ENCODE measurements at places on chromosomes 6 and 20.

- DNase-seq: no peak
Measured at GRCh38 chr6:42158631-42159030, 14.5 kb upstream of the GUCA1A start.

- no peak for DNase-seq
Measured at GRCh38 chr6:170193326-170193821, 97.5 kb downstream of the DLL1 start.

DNA sequence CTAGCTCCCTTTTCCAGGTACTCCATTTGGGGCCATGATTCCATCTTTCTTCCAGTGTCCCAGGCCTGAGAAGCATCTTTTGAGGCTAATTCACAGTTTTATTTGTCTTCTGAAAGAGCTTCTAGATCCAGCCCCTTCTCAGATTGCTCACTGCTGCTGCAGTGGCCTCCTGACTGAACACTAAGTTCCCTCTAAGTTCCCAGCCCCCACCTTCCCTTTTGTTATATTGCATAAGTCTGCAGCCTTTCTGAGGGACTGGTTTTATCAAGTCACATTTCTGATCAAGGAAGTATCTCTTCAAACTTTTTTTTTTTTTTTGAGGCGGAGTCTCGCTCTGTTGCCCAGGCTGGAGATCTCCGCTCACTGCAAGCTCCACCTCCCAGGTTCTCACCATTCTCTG lies 10.7 kb downstream of the MAPRE1 start:
- no peak for DNase-seq

DNA sequence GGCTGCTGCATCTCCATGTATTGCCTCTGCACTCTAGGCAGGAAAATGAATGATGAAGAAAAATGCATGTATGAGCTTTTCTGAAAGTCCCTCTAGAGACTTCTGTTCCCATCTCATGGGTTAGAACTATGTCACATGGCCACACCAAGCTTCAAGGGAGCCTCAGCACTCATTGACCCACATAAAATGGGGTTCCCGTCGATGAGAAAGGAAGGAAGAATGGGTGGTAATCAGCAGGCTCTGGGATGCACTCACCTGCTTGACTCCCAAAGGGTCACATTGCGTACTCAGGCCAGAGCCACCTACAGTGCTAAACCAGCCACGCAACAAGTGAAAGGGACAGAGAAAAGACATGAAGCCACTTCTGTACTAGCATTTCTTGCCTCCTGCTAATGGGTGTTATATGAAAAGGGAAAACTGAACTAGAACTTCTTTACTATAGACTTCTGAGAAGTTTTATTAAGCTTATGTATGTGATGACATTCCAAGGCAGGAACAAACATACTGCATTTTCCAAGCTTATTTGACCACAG lies 95.8 kb upstream of the GCM1 start:
- no peak for DNase-seq
